ENCODE measurements at places on chromosomes 6 and 20.

GRCh38 chr6:127198549-127198948 is 68.1 kb upstream of the RNF146 start:
- DNase-seq = no peak

DNA sequence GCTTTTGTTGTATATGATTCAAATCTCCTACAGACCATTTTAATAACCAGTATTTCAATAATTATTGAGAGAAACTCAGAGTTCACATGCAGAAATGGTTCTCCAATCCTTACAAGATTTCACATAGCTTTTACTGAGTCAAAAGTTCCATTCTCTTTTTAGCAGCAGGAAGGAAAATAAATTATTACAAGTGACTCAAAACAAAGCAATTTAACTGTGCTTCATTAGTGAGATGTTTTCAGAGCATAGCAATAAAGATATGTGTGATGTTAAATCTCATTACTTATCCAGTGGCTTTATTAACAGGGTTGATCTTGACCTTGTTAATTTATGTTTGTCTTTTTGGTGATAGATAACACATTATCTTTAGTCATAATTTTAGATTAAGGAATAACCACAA is 22.0 kb downstream of the KIF13A start:
- DNase-seq = no peak

DNA sequence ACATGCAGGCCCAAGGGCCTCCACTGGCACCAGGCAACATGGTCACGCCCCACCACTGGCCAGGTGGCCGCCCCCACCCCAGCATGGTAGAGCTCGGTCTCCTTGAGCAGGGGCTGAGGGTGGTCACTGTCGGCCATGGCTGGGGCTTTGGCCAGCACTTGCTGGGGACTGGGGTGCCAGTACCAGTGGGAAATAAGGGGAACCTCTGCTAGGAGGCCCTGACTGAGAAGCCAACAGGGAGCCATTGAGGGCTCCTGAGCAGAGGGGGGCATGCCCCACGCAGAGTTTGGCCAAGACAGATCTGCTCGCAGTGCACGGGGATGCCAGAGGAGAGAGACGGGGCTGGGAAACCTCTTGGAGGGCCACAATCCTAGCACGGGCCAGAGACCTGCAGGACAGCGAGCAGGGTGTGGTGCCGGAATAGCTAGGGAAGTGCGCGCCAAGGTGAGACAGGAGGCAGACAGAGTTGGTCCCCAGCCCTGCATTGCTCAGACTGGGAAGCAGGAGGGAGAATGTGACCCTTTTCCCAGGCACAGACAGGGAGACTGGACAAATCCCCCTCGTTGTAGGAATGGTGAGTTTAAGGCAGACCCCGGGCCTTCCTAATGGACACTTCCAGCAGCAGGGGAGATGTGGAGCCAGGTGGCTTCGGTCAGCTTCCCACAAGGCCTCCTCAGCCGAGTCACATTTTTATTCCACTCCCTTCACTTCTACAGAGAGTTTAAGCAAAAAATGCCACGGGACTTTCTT is 179.0 kb upstream of the CST7 start:
- no peak for DNase-seq

GRCh38 chr6:166767230-166767629 is 140.2 kb upstream of the RPS6KA2 start:
- no peak for DNase-seq

DNA sequence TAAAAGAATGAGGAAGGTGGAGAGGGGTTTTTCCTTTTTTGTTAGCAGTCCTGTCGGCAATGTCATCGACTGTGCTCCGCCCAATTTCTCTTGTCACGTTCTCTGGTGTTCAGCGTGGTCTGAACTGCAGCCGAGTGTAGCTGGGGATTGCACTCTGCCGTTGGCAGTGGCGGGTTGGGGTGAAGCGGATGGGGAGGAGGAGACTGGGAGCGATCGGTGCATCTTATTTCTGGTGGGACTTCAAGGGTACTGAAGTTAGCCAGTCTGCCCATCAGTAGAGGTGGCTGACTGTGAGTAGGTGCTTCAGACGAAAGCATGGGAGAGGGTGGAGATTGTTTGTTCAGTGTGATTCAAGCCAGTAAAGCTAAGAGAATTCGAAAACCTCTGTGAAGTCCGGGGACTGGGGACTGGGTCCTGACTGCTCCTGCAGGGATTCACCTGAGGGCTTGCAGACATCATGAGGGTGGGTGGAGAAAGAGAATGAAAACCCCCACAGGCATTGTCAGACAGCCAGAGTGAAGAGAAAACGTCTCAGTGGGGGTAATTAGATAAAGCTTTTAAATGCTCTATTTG is 5.1 kb downstream of the RREB1 start:
- DNase-seq = no peak

DNA sequence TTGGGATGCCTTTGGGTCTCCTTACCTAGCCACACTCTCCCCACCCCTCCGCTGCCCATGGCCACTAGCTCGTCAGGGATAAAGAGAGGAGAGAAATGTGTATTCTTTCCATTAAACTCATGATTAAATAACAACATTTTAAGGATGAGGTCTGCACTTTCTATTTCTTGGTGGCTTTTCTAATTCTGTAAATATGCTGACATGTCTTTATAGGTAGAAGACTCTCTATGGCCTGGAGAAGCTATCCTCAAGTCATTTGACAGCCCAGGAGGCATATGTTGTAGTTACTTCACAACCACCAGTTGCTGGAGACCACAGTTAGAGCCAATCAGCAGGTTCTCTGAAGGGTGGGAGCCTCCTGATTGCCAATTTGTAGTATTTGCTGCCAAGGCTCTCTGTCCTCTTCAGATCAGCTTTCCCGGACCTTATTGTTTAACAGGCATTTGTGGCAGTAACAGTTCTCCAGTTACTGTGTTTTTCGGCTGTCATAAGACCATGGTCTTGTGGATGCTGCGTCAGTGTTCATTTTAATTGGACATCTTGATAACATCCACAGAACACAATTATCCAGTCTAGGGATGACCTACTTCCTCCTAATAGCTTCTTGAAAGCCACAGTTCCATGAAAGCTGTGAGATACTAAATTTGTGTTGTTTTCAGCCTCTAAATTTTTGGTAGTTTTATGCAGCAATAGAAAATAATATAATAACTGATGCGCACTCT is 205.0 kb upstream of the KCNQ5 start:
- peak; percentile 71 for DNase-seq

DNA sequence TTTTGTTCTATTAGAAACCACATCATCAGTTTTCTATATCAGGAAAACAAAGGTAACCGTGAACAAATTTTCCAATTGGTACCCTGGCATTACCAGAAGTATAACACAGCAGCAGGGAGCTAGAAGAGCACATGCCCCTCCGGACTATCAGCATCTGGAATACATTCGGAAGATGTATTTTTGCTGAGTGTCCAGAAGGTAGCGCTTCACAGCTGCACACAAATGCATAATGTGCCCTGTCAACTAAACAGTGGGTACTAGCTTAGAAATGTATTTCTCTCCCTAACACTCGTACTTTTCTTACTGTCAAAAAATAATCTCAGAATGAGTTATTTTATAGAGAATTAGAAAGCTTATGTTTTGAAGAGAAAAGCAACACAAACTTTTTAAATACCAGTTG is 77.6 kb downstream of the HUS1B start:
- DNase-seq = no peak

DNA sequence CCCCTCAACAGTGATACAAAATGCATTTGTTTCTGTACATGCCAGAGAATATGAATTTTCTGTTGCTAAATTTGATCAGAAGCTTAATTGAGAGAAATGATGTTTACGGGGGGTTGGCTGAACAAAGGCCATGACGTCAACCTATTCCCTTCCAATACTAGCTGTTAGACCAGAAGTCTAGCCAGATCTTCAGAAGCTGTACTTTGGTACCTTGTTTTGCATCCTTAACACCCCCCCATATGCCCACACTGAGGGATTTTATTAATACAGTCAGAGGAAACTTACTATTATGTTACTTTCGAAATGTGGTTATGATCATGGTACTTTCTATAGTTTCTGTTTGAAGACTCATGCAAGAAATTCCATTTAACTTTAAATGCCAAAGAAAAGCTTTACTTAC is 3.1 kb downstream of the NCOA7 start:
- DNase-seq = no peak

GRCh38 chr6:15087186-15087589 is 158.7 kb upstream of the JARID2 start:
- DNase-seq = no peak

GRCh38 chr6:98831959-98832283 is 2.5 kb upstream of the POU3F2 start:
- DNase-seq = no peak

DNA sequence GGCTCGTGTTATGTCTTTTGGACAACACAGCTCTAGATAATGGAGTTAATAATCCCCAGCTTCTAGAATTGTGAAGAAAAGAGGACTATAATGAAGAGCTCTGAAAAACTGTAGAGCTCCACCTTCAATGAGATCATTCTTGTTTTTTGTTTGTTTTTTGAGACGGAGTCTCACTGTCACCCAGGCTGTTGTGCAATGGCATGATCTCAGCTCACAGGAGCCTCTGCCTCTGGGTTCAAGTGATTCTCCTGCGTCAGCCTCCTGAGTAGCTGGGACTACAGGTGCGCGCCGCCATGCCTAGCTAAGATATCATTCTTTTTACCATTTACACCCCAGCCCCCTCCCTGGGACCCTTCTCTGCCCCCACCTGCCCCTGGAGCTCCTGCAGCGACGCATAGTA is 36.6 kb downstream of the ERGIC3 start:
- DNase-seq = no peak

- DNase-seq = no peak
Observed at GRCh38 chr6:51303338-51303737, 484.7 kb downstream of the TFAP2B start.

GRCh38 chr6:39085129-39085797 is 29.7 kb downstream of the SAYSD1 start:
- DNase-seq = no peak

DNA sequence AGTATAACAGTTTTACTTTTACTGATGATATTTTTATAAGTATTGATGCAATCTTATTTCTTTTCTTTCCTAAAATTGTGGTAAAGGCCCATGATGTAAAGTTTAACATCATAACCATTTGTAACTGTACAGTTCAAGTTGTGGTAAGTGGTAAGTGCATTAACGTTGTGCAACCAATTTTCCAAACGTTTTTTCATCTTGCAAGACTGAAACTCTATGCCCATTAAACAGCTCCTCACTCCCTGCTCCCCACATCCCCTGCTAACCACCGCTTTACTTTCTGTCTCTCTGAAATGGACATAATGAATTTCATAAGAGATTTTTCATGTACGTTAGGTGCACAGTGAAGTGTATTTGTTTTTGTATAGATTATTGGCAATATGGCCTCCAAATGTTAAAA is 106.0 kb downstream of the PACRG start:
- no peak for DNase-seq
